ENCODE measurements at places on chromosomes 11 and 22. TPM values are rescaled to one million over a fixed set of nuclear protein-coding genes. Genes with fewer than 3 reads are reported as not detected.

DNA sequence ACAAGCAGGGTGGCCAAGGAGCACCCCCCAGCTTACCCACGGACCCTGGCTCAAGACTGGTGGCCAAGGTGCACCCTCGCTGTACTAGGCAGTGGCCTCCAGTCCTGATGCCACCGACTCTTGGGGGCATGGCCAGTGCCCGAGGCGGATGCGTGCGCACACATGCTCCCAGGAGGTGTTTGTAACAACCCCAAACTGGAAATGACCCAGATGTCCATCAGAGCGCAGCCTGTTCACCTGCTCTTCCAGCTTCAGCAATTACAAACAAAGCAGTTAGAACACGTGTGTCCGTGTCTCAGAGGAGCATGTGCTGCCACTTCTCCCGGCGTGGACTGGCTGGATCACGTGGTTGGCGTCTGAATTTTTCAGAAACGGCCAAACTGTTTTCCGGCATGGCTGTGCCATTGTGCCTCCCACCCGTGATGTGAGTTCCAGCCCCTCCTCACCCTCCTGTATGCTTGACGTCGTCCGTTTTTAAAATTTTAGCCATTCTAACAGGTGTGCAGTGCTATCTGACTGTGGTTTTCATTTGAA lies 7.1 kb upstream of the MUC6 start:
- peak; percentile 2 for DNase-seq

DNA sequence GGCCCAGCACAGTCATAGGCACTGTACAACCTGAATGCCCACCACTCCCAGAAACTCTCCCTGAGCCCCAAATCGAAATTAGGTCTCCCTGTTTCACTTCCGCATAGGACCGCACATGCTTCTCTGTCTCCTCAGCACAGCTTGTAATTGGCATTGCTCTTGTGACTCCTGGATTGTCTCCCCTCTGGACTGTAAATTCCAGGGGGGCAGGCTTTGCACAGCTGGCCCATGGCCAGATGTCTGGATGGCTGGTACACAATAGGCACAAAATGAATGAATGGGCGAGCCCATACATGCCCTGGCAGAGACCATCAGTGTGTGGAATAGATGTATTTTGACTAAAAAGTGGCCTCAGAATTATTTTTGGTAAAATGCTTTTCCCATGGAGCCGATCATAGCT lies 63.3 kb upstream of the PHF21B start:
- no peak for DNase-seq

DNA sequence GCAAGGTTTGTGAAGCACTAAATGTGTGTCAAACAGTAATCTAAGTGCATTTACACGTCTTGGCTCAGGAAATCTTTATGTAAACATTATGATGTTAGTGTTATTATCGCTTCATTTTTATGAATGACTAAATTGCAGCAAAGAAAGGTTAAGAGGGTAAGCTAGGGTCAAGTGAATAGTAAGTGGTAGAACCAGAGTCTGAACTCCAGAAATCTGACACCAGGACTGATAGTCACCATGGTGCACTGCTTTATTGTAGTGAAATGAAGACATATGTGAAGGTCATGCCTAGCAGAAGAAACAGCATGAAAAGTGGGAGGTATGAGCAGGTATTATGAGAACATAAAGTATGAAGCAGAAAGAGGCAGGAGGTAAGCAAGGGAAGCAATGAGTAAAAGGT lies 368.7 kb upstream of the TENM4 start:
- no peak for DNase-seq

Gene TRIM68
- 10.6 TPM for total RNA-seq

DNA sequence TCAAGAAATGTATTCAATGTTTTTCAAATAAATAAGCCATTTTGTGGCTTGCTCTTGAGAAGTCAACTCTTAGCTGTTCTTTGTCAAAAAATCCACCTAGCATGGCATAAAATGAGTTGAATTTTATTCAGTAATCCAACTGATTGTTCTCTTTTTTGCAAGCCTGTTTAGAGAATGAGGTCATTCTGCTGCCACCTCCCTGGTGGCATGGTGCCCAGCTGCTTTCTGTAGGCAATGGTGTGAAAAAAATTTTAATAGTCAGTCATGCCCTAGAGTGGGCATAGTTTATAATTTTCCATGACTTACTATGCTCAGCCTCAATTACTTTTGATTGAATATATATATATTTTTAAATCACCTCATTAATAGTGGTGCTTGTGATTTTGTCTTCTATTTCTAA lies 177.2 kb downstream of the INSC start:
- peak; percentile 43 for DNase-seq

DNA sequence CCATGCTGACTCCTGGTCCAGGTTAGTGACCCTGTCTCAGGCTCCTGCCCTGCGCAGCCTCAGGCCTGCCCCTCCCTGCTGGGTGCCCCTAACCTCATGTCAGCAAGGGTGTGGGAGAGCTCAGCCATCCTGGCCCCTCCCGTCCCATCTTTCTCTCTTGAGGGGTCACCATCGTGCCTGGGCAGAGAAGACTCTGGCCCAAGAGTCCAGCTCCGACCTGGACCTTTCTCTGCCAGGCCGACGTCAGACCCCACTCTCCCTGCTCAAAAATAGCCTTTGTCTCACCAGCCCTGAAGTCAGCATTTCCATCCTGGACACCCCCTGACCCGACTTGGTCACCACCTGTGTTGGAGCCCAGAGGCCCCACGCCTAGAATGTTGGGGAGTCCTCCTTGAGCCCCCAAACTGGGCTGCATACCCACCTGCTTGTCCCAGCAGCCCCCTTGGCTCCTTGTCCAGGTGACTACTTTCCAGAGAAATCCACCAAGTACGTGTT lies 4.9 kb downstream of the SCGB1C1 start:
- DNase-seq: no peak

DNA sequence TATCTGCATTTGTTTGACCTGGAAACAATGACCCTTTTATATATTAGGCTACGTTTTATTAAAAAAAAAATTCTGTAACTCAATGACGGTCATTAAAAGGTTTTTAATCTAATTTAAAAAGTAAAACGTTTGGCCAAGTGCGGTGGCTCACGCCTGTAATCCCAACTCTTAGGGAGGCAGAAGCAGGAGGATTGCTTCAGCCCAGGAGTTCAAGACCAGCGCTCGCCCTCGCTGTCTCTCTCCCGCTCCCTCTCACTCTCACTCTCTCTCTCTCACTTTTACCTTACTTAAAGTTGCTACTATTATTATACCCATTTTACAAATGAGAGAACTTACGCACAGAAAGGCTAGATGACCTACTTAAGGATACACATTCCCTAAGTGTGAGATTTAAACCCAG lies 814 bp upstream of the NARS2 start:
- DNase-seq: no peak

Gene RTN4R
- total RNA-seq: 0.96 TPM

DNA sequence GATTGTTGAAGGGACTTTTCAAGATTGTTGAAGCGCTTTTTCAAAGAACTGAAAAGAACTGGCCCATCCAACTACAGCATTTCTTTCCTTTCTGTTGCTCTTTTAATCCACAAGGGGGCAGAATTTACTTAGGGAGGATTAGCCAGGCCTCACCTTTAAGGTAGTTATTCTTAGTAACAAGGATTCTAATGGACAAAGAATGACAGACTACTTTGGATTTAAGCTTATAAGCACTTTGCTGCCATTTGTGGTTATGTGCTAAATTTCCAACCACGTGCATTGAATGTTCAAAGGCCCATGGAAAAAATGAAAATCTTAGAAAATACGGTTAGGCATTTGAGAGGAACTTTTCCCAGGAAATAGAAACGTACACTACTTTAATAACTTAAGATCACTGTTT lies 49.5 kb upstream of the HSPA8 start:
- DNase-seq: no peak

DNA sequence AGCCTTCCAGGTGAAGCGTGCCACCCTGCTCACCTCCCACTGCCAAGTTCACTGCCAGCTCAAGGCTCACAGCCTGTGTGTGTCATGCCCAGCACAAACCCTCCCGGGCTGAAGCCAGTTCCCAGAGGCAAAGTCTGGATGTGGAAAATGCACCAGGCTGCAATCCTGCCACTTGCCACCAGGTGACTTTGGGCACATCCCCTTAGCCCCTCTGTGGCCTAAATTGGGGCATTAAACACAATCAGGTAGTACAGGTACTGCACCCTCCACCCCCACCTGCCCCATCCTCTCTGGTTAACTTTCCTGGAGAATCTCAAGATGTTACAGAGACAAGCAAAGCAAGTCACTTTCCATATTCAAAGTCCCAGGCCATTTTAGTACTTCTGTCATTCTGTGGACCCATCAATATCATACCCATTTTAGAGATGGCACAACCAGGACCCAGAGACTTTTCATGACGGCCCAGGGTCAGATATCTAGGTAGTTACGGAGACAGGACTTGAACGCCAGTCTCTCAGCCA lies 1.8 kb upstream of the RASD2 start:
- no peak for DNase-seq

GRCh38 chr11:5596607-5597201 lies at the start of gene TRIM6:
Gene TRIM6, plus strand, starts transcription at chr11:5596637. Its CDS starts 261 bp downstream, at chr11:5596898.
- peak; percentile 50 for DNase-seq

DNA sequence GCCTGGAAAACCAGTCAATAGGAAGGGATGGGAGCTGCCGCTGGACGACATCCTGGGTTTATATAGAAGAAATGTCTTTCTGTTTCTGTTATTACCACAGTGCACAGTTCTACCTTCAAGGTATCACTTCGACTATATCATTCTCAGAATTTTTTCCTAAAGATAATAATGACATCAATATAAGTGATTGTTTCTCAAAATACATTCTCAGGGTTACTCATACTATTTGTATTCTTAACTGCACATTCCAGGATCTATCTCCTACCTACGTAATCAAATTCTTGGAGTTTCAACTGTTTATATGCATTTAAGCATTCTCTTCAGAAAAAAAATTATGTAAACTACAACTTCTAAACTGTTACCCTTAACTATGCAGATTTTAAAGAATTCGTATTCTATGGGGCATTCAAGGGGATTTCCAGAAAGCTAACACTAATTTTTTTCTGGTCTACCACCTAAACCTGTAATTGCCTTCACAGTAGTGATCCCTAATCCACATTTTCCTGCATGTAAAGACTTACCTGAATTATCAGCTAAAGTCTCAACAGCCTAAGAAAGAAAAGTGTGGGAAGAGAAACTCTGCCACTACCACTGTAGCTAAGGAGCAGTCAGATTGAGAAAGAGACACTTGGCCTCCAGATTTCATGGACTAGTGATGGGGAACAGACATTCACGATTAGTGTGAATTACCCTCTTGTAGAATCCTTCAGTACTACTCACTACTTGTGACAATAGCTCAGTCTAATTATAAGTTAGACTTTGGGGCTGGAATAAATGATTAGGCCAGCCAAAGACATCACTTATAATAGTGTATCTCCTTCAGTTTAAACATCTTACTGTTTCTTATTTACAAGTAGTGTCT lies at the start of gene OR51B5:
OR51B5 (minus strand) TSS at position 51 of the 862 bp plus-strand sequence; CDS start at position 51, 0 bp downstream.
- DNase-seq: no peak

Gene SLC29A2
- 14.6 TPM for total RNA-seq

Gene ATP5MG
- total RNA-seq: 854 TPM

DNA sequence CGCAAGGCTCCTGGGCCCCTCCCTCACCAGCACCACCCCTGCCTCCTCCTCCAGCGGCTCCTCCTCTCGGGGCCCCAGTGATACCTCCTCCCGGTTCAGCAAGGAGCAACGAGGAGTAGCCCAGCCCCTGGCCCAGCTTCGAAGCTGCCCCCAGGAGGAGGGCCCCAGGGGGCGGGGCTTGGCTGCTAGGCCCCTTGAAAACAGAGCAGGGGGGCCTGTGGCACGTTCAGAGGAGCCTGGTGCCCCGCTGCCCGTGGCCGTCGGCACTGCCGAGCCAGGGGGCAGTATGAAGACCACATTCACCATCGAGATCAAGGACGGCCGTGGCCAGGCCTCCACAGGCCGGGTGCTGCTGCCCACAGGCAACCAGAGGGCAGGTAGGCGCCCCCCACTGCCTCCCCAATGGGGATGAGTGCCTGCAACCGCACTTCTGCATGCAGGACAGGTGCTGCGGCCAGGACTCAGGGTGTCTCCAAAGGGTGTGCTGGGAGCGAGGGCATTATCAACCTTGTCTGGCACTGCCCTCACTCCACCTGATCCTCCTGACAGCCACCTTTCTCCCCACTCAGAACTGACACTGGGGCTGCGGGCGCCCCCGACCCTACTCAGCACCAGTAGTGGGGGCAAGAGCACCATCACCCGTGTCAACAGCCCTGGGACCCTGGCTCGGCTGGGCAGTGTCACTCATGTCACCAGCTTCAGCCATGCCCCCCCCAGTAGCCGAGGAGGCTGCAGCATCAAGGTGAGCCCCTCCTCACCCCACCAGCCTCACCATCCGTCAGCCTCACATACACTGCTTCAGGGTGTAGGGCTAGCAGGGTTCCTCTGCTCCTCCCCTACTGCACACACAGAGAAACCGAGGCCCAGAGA lies 10.2 kb downstream of the SMTN start:
- DNase-seq: no peak

Gene CSF2RB
- total RNA-seq: 2.8 TPM

- DNase-seq: no peak
Measured at GRCh38 chr11:66625041-66625751, 8.8 kb downstream of the RBM14 start.

Gene ADSL
- 48.5 TPM for total RNA-seq

DNA sequence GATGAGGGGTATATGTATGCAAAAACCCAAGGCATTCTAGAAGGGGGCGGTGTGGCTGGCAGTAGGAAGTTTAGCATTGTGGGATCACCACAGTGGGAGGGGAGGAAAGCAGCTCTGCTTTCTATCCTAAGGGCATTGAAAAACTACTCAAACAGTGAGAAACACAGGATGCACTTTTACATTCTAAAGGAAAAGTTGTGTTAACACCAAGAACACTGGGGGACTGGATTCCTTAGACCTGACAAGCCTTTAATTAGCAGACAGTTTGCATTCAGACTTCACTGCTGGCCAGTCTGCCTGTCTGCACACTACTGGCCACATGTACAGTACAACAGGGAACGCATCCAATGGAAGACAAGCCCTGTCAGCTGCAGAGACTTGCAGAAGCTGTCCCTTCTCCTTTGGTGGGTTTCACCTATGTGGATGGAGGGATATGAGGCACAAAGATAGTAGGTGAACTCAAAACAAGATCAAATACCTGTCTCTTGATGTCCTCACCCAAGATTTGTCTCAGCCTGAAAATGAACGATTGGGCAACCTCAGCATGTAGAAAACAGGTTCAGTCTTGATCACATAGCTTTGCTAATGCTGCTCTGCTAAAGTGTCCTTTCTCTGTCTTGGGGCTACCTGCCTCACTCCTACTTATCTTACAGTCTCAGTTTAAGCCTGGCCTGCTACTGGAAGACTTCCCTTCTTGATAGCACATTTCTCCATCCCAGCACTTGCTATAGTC lies 64.8 kb downstream of the TENM4 start:
- DNase-seq: no peak

Measured in left ventricle myocardium inferior (tissue), 1 donor.